ENCODE measurements at places on chromosomes 3 and 15.

- no peak for DNase-seq
Observed at GRCh38 chr3:71521940-71522876, 61.3 kb downstream of the FOXP1 start.

DNA sequence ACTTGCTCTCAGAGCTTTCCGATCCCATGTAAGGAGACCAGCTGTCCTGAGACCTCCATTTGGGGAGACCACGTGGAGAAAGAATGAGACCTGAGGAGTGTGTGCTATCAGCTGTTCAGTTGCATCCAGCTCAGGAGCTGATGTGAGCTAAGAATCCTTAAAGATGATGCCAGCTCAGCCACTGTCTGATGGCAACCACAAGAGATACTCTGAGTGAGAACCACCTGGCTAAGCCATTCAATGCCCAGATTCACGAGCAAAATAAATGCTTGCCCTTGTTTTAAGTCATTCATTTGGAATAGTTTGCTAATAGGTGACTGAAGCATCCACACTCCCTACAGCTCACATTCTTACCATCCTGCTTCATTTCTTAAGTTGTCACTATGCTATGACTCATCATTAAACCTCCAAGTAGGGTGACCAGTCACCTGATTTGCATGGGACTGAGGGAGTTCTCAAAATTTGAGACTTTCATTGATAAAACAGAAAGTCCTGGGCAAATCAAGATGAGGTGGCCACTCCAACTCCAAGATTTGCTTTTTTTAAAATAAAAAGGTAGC, 56.4 kb downstream of the SPTSSB start:
- no peak for DNase-seq

DNA sequence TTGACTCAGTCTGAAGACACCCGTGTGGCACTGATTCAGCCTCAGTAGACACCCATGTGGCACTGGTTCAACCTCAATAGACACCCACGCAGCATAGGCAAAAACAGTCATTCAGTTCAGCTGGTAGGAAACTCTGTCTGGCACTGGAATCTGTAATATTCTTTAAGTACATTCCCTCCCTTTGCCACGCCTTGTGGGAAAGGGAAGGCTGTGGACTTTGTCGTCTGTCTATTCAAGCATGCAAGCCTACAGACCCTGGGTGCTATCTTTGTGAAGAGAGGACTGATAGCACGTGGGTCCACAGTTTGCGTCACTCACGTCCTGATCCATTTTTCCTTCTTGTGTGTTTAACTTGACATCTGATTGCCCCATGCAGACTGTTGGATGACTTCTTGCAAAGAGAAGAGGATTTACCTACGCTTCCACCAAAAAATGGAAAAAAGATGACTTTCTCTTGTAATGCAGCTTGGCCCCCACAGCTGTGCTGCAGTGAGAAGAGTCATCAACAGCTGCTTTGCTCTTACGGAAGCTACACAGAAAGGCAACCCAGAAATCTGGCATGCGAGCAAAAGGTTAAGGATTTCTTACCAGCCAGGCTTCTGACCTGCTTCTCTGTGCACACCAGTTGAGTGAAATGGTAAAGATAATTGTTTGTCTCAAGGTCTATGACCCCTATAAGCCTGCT, 278.1 kb downstream of the ULK4 start:
- no peak for DNase-seq

- no peak for DNase-seq
Observed at GRCh38 chr15:99762288-99762687, 29.1 kb upstream of the LYSMD4 start.

DNA sequence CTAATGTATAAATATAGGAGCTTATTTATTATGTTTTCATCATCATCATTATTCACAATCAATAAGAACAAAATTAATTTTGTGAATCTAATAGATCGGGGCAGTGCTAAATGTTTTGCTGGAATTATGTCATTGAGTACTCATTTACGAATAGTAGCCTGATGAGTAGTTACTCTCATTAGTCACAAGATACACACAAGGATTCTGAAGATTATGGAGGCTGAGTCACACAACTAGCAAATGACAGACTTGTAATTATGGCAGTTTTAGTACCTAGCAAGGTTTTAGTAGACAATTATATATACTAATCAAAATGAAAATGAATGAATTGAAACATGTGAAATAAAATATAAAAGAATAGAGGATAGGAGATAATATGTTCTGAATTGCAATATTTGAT, 954.2 kb downstream of the CADM2 start:
- no peak for DNase-seq

- DNase-seq = no peak
Observed at GRCh38 chr3:74531491-74531890, 83.0 kb downstream of the CNTN3 start.

GRCh38 chr3:57592306-57592705, 4.8 kb downstream of the ARF4 start:
- DNase-seq = no peak

GRCh38 chr3:138406606-138407005, 27.8 kb upstream of the ESYT3 start:
- no peak for DNase-seq

DNA sequence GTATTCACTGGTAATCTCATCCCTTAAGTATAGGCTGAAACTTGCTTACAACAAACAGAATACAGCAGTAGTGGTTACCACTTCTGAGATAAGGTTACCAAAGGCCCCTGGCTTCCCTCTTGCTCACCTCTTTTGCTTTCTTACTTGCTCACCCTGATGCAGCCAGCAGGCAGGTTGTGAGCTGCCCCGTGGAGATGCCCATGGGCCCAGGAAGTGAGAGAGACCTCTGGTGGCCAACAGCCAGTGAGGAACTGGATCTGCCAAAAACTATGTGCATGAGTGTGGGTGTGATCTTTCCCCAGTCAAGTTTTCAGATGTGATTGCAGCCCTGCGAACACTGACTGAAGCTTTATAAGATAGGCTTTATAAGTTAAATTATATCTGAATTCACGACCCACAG, 48.7 kb downstream of the NMNAT3 start:
- DNase-seq = no peak

DNA sequence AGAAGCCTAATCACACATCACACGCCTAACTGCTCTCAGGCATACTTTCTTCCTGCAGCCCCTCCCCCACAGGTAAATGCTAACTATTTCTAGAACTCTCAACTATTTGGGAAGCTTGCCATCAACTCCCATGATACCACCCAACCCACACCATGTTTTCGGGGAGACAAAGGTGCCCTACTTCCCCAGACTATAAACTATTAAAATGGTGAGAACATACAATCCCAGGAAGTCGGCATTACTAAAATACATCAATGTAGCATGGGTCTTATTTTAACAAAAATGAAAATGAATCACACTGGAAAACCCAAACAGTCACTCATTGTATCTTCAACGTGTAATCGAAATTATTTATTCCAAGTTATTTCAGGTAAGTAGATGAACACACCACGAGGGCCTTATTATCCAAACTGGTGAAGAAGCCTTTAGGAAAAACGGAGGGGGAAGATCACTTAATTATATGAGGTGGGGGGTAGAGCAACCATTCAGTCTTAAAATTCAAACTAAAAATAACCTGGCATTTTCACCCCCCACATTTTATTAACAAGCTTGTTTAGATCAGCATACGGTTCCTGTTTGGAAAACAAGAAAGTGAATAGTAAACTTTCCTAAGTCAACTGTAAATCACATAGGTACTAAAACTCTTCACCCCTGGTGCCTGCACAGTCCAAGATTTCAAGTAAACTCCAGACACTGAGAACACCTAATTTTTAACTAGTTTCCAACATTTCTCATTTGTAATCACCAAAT, 1.9 kb downstream of the TBL1XR1 start:
- DNase-seq = no peak

GRCh38 chr3:67296039-67296892, 298.2 kb downstream of the KBTBD8 start:
- DNase-seq = no peak

DNA sequence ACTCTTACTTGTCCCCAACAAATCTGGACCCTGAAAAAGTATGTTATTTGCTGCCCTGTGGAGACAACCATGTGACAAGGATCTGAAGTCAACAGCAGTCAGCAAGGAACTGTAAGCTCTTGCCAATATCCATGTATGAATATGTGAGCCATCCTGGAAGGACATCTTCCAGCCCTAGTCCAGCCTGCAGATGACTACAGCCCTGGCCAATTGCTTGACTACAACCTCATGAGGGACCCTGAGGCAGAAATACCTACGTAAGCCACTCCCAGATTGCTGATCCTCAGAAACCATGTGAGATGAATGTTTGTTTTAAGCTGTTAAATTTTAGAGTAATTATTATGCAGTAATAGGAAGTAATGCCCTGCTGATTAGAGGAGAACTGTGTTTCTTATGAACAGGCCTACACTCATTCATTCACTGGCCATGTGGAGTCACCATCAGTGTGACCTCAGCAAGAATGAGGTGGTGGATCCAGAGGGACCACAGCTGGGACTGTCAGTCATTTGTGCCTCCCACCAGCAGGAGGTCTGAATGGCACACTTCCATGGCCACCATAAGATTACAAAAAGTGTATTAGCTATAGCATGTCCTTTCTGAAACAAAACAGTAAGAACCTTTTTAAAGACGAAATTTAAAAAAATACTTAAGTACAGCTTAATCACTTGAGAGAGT, 92.6 kb downstream of the TFDP2 start:
- no peak for DNase-seq

DNA sequence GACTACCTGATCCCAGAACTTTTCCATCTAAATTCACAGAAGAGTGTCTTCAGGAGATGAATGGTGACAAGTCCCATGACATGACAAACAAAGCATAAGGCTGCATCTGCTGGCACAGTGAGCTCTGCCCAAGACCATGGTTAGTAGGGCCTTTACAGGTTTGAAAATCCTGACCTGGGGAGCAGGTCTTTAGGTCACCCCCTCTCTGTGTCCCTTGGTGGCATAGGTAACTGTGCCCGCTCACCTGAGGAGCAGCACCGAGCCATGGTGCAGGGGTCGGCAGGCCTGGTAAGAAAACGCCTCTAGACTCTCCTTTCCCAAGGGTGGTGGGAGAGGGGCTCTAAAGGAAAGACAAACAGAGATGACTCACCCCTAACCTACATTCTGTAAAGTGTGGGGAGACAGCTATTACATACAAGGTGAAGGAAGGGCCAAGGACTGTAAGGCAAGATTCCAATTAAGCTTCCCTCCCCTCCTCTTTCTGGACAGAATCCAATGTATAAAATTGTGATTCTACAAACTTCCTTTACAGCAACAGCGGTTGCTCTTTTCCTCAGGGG, 74.0 kb downstream of the SATB1 start:
- no peak for DNase-seq

DNA sequence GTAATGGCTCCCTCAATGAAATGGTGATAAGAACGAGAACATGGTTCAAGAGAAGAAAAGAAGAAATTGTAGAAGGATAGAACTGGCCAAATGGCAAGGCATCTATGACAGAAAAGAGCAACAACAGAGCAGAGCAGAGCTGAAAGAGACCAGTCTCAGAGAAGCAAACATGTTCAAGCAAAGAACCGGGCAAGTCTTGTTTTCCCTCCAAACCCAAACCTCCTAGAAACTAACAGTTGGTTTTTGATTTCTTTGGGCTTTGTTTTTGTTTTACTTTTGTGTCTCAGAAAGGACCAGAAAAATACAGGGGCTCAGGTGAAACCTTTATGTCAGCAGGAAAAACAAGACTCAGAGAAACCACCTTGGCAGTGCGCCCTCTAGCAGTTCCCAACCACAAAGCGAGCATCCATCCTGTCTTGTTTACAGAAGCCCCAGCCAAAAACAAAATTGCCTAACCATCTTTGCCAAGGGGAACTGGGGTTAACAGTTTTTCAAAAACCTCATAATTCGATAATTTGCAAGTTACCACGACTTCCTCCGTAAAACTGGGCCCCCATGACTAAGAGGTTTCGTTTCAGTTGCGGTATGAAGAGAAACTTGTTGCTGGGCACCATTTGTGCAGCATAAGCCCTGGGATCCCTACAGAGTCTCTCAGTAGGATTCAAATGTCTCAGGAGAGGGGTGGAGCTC, 159.2 kb upstream of the SLC24A5 start:
- DNase-seq = no peak

DNA sequence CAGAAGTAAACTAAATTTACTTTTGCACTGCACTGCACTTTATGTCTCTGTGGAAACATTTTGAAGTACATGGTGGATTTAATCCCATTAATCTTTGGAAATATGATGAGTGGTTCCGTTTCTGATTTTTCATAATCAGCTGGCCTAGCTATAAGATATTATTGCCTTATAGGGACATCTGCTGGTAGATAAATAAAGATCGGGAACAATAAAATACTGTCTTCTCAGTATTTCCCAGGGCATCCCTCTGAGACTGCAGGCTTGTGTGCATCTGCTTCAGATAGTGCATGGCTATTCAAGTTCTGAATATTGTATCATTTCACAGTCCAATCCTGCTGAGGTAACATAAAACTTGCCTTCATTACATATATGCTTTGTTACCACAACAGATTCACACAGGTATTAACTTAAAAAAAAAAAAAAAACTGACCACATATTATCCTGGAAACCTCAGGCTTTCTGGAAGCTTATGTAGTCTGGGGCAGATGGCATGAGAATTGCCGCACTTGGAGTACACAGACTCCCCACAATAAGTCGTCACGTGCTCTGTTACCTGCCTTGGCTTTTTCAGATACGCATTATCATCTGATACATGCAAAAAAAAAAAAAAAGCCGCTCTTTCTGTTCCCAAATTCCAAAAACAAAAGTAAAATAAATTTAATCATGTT, 330.8 kb upstream of the AGTR1 start:
- DNase-seq = no peak

DNA sequence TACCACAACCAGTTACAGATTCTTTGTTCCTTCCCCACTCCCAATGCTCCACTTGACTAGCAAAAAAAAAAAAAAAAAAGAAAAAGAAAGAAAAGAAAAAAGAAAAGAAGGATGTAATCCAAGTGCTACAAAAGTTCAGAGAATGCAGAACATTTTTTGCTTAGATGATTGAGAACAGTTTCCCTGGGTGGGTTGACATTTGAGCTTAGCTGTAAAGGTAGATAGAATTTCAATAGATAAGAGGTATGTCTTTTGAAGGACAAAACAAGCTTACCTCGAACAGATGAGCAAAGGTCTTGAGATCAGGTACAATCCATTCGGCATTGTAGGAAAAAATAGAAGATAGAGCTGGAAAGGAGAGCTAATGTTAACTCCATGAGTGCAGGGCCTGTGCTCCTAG, 344.6 kb upstream of the NECTIN3 start:
- no peak for DNase-seq

DNA sequence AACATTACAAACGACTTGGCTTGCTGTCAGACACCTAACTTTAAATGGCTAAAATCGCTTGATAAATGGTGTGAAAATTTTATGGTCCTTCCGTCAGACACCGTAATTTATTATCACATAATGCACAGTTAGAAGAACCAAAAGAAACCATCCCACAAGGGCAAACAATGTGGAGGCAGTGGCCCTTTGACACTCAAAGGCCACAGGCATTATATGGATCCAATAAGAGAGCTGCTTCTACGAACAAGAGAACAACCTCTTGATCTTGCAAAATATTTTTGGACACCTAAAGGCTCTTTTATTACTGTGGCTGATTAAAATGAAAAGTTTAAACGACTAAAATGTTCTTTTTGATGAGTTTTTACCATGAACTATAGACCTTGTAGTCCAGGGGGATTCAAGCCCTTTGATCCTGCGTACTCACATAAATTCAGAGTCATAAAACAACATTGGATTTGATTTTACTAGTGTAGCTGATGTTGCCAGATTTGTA, 202.8 kb downstream of the FMN1 start:
- no peak for DNase-seq

- DNase-seq = no peak
Observed at GRCh38 chr15:54884312-54884711, 312.4 kb downstream of the RSL24D1 start.

All from activated T-cell treated with anti-CD3 and anti-CD28 coated beads for 1 hour (primary cell).